ENCODE measurements at places on chromosomes 13 and 19. TPM values are rescaled to one million over a fixed set of nuclear protein-coding genes. Genes with fewer than 3 reads are reported as not detected.

The NLRP5 gene
- total RNA-seq, result not detected

The TMEM145 gene
- total RNA-seq, result not detected

The FBXW9 gene
- total RNA-seq, result 4.4 TPM

The ZNF14 gene
- total RNA-seq, result 3.1 TPM

The NCR1 gene
- 0.51 TPM for total RNA-seq

DNA sequence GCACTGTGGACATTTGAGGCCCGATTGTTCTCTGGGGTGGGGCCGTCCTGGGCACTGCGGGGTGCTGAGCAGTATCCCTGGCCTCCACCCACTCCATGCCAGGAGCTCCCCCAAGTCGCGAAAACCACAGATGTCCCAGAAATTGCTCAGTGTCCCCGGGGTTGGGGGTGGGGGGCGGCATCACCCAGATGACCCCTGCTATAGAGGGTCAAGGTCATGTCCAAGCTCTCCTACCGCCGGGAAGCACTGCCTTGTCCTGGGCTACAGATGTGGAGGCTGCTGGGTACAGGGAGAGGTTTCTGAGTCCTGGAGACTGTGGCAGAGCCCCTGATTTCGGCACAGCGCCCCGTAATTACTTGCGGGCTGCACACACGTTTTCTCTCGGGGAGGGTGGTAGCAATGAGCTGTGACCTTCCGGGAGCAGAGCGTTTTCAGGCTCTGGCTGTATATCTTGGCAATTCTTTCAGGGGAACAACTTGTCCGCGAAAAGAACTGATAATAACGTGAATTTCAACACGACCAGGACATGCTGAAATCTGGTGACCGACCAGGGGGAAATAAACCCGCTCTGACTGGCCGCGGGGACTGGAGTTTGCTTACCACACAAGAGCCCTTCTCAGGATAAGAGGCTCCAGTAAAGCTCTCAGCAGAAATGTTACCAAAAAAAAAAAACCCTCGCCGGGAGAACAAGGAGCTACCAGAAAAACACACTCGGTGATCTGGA lies 68.1 kb downstream of the GNG7 start:
- no peak for DNase-seq

DNA sequence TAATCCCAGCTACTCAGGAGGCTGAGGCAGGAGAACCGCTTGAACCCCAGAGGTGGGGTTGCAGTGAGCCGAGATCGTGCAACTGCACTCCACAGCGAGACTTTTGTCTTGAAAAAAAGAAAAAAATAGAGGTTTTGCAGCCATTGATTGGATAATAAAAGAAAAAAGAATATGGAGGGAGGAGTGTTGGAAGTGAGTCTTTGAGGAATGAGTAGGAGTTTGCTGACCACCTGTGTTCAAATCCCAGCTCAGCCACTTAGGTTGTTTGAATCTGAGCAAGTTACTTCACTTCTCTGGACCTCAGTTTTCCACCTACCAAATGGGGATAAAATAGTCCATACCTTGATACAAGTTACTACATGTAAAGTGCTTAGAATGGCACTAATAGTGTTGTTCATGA lies 6.2 kb downstream of the NRTN start:
- no peak for DNase-seq

DNA sequence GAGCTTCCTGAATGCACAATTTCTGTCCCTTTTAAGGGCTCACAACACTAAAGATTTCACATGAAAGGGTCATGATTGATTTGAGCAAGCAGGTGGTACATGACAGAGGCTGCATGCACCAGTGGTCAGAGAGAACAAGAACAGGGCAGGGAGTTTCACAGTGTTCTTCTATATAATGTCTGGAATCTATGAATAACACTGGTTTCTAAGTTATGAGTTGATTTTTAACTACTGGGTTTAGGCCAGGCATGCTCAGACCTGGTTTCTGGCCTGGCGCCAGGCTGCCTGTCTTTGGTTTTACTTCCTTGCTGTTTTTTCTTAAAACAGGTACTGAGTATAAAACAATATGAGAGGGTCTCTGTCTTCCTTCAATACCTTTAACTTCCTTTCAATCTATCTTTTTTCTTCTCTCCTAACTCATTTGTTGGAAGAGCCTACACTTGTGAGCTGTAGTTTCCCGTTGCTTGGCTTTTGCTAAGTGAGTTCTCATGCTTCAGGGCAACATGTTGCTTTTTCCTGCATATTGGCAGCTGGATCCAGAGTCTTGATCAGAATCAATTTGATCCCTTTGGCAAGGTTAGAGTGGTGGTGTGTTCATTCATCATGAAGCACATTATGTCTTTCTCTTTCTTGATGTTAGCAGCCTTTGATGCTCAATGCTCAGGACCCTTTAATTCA lies 38.5 kb upstream of the FGF14 start:
- no peak for DNase-seq

- no peak for DNase-seq
Observed at GRCh38 chr19:45327404-45328143, 4.9 kb upstream of the CKM start.

DNA sequence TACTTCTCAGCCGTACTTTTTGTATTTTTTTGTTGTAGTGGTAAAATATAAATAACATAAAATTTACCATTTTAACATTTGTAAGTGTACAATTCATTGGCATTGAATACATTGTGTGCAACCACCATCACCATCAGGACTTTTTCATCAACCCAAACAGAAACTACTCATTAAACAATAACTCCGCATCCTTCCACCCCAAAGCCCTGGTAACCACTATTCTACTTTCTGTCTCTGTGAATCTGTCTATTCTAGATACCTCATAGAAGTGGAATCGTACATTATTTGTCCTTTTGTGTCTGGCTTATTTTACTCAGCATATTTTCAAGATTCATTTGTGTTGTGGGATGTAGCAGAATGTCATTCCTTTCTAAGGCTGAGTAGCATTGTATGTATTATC lies 38.5 kb downstream of the USPL1 start:
- no peak for DNase-seq

DNA sequence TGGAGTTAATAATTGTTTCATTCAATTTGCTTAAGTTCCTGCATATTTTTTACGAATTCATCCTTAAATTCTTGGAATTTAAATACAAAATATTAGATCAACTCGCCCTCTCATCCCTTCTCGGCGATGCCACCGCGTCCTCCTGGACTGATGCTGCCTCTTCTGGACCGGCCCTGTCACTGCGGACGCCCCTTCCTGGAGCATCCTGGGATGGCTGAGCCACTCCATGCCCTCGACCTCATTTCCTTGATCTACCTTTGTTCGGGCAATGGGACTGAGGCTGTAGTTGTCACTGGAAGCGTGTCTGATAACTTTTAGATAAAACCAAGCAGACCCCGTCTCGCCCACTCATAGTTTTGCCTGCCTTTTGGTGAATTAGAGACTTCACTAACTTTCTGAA lies 283.7 kb downstream of the TEX29 start:
- no peak for DNase-seq

DNA sequence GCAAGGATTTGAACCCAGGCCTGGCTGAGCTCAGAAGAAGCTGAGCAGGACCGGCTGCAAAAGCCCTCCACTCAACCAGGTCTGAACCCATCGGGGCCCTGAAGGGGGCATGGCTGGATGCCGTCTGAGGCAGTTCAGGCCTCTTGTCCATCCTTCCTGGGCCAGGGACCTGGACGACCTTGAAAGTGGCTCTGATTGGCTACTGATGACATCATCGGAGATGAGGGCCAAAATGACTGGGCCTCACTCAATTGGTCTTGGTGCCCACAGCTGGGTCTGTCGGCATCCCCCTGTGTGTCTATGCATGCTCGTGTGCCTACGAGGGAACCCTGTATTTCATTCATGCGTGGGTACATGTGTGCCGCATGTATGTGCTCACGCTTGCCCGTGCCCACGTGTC lies 71.8 kb downstream of the PTPRS start:
- DNase-seq, result no peak

GRCh38 chr13:98254513-98254912 lies 77.4 kb upstream of the RNF113B start:
- no peak for DNase-seq

GRCh38 chr13:43879755-43880181 lies at the start of gene LACC1:
Gene LACC1, plus strand, starts transcription at chr13:43879904. Its CDS starts 1,082 bp downstream, at chr13:43880986.
- no peak for DNase-seq

- DNase-seq, result no peak
Observed at GRCh38 chr13:35723053-35723461, 246.6 kb upstream of the MAB21L1 start.

Data from mesenteric fat pad (tissue), 1 donor.